ENCODE measurements at places on chromosomes 7 and 10. TPM values are rescaled to one million over a fixed set of nuclear protein-coding genes. Genes with fewer than 3 reads are reported as not detected.

PTF1A gene
- total RNA-seq, result not detected

CAMK1D gene
- total RNA-seq, result 2.6 TPM

CD36 gene
- total RNA-seq, result 10.8 TPM

SPDYE11 gene
- not detected for total RNA-seq

GARIN1A gene
- 0.32 TPM for total RNA-seq

TRIM73 gene
- total RNA-seq, result 0.72 TPM
